A549 treated with Hydrocortisone at 1 μM for 4 hours (cell line): ENCODE measurements at places on chromosomes 11 and 22. TPM values are rescaled to one million over a fixed set of nuclear protein-coding genes. Genes with fewer than 3 reads are reported as not detected.

Gene UCP3
- 0.89 to 2.0 TPM (median 1.2 TPM) in 5 replicates for total RNA-seq

Gene SNX19
- total RNA-seq: 13.4 to 17.7 TPM (median 15.0 TPM) in 5 replicates

Gene DRG1
- 54.8 to 94.9 TPM (median 59.1 TPM) in 5 replicates for total RNA-seq

Gene SCN2B
- not detected in 5 replicates for total RNA-seq

Gene SHISA8
- 0.10 to 0.35 TPM (median 0.20 TPM) in 5 replicates for total RNA-seq

Gene INCENP
- 42.2 to 56.6 TPM (median 52.6 TPM) in 5 replicates for total RNA-seq

Gene HEPACAM
- not detected in 5 replicates for total RNA-seq

Gene TEX12
- not detected in 5 replicates for total RNA-seq

Gene GVQW3
- 0.32 to 1.3 TPM (median 0.90 TPM) in 5 replicates for total RNA-seq

Gene ACTN3
- total RNA-seq: 0.06 TPM in 2 of 5 replicates, not detected in the others

Gene TRIM29
- 24.4 to 26.6 TPM (median 25.6 TPM) in 5 replicates for total RNA-seq

Gene FBXO3
- total RNA-seq: 19.9 to 34.5 TPM (median 27.4 TPM) in 5 replicates

Gene C11orf16
- not detected in 5 replicates for total RNA-seq

Gene KIRREL3
- total RNA-seq: 9.7 to 12.0 TPM (median 10.3 TPM) in 5 replicates

Gene LUZP2
- total RNA-seq: not detected in 5 replicates

Gene PARVG
- 0.09 TPM in 1 of 5 replicates, not detected in the others for total RNA-seq

Gene VWCE
- total RNA-seq: 0.51 to 0.97 TPM (median 0.69 TPM) in 5 replicates
